Activated T-cell treated with anti-CD3 and anti-CD28 coated beads for 48 hours (primary cell): ENCODE measurements at places on chromosomes 3 and 15.

GRCh38 chr3:104005815-104006214 lies 1360.9 kb upstream of the ALCAM start:
- DNase-seq, result no peak

GRCh38 chr3:39291903-39292329 lies 12.1 kb upstream of the CX3CR1 start:
- DNase-seq, result peak; percentile 66

DNA sequence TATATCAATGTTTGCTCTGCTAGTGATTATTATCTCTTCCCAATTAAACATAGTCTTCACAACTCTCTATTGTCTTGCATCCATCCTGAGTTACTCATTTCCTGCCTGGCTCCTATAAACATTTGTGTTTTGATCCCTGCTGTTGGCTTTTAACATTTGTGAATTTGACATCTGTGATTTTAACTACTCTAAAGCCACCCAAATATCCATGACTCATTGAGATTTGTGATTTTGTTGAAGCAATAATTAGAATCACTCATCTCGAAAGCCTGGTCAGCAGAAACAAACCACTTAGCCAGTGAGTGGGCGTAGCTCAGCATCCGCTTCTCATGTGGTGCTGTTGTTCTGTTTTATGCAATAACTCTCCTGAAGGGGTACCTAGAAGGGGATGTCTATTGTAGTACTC lies 174.3 kb upstream of the ZBTB20 start:
- no peak for DNase-seq

GRCh38 chr3:50138266-50139200 lies 16.6 kb upstream of the SEMA3F start:
- DNase-seq, result no peak

DNA sequence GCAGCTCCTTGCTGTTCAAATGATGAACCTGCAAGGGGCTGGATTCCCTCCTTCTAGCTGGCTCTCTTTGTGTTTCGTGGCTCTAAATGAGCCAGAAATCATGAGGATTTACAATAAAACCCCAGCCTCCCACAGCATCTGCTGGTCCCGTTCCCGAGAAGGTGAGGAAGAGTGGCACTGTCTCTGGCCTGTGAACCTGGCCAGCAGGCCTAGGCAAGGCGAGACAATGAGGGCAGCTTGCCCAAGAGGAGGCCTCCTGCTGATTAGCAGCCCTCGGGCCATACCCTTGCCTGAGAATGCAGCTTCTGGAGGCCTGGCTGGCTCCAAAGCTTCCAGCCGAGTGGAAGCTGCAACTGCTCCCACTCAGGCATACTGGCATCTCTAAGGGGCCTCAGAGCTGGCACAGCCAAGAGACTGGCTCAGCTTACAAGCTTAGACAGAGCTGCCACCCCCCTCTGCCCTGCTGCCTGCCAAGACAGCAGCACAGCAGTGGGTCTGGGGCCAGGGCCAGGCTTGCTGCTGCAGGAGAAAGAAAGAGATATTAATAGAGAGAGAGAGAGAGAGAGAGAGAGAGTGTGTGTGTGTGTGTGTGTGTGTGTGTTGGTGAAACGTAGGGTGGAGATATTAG lies 76.5 kb downstream of the HMG20A start:
- no peak for DNase-seq

DNA sequence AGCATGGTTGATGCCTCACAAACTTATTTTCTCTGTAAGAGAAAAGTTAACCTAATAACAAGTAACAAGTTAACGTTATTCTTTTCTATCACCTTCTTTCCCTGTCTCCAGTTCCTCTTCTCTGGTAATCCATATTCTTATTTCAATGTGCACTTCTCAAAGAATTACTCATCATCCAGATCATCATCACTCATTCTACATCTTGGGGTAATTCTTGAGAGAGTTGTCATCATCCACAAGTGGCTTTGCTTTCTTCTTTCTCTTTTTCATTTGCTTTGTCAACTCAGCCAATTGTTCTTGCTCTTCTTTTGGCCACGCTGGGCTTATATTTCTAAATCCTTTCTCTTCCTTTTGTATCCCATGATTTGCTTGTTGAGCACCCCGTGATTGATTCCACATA lies 20.8 kb upstream of the RNF111 start:
- DNase-seq, result no peak
